ENCODE measurements at places on chromosomes 11 and 22.
A peak's percentile ranks its signal among the peaks of the same experiment; 100 is the strongest.

DNA sequence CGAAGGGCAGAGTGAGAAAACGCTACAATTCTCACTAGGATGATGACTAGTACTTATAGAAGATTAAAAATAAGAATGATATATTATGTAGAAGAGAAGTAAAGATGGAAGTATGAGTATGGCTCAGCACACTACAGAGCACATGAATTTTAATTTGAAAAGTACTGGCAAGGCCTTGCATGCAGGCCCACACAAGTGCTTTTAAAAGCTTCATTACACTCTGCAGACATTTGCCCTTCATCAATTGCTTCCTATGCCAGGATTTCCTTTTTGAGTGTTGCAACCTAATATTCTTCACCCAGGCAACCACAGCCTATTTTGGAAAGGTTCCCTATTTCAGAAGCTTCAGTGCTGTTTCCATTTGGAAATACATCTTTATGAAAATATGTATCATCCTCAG lies 81.1 kb downstream of the LARGE2 start:
- no peak for DNase-seq

DNA sequence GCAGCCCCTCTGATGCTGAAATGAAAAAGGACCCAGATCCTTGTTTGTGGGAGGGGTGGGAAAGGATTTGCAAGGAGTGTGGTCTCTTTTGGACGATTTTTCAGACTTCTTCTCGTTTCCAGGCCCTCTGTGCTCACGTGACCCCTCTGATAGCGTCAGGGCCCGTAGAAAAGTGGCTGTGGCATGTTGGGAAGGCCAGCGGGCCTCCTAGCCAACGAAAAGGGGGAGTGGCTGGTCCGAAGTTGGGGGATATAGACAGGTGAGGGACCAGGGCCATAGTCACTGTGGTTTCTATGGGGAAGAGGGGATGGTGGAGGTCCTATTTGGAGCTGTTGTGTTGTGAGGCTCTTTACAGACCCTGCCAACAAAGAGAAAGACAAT lies 6.6 kb downstream of the PARVB start:
- no peak for DNase-seq

DNA sequence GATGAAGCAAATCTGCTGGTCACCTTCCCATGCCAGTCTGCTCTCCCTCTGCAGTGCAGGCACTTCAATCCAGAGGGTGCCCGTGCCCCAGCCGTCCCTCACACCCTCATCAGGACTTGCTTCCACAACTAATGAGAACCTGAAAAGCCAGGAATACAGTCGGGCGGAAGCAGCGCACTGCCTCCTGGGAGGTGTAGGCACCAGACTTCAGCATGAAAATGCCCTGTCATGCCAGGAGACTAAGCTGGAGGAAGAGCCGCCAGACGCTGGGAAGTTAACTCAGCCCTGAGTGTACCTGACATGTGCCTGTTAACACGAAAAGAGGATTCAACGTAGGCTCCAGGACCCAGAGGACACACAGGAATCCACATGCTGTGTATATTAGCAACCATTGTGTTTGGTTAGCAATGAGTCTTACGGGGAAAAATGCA lies 40.1 kb upstream of the FLI1 start:
- DNase-seq: no peak

- no peak for DNase-seq
These were observed 7.9 kb downstream of the RELT start for GRCh38 chr11:73384125-73384441.

DNA sequence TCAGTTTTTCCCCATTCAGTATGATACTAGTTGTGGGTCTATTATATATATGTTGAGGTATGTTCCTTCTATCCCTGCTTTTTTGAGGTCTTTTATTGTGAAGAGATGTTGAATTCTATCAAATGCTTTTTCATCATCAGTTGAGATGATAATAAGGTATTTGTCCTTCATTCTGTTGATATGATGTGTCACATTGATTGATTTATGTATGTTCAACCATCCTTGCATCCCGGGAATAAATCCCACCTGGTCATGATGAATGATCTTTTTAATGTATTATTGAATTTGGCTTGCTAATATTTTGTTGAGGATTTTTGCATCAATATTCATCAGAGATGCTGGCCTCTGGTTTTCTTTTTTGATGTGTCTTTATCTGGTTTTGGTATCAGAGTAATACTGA lies 26.0 kb downstream of the ENDOD1 start:
- DNase-seq: no peak

DNA sequence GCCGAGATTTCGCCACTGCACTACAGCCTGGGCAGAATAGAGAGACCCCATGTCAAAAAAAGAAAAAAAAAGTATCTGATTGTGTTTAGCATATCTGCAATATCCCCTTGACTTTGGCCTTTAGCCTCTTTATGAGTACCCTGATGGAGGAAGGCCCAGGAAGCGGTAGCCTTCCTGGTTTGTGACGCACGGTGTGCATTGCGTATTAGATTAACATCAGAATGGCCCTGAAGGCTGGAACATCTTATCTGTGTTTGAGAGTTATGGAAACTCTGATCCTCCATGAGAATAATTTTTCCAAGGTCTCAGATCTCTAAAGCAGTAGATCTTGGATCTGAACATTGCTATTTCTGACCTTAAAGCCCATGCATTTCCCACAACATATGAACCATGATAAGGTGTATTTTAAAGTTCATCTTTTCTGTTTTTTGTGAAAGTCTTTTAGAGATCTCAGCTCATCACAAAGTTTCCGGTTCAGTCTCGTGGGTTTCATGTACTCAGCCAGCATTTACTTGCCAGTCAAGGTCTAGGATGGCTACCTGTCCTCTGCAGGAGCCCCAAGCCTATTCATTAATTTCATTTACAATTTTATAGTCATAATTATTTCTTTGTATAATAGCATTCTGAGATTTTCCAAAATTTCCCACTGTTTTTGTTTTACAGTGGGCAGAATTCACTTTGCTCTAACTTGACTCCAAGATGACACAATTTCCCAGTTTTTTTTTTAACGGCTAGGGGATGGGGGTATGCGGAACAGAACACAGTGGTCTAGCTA lies 605 bp upstream of the FDX1 start:
- no peak for DNase-seq

DNA sequence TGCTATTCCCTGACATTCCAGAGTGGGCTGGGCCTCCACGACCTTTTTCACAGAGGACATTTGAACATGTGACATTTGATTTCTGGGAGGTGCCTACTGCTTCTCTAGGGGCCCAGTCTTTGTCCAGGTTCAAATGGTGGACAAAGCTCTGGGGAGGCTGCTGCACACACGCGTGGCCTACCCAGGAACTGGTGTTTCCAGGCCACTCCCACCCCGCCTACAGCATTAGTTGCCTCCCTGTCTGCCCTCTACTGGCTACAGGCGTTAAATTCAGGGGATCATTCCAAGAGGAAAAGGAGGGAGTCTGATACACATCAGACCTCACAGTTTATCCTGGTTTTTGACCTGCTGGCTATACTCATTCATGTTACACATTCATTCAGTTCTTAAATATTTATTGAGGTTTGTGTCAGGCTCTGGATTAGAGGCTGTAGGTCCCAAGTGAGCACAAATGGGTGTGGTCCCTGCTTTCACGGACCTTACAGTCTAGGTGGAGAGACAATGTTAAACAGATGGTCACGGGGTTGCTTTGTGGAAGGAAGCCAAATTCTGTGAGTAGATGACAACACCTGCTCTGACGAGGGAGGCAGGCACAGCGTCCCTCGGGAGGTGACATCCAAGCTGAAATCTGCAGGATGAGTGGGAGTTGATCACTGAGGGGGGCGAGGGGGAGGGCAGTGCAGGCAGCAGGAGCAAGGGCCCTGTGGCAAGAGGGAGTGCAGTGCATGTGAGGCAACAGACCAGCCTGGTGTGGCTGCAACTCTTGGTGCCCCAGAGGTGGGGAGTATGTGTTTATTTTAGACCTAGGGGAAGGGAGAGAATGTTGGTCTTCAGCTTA lies 11.8 kb downstream of the TUB start:
- peak; percentile 53 for DNase-seq

DNA sequence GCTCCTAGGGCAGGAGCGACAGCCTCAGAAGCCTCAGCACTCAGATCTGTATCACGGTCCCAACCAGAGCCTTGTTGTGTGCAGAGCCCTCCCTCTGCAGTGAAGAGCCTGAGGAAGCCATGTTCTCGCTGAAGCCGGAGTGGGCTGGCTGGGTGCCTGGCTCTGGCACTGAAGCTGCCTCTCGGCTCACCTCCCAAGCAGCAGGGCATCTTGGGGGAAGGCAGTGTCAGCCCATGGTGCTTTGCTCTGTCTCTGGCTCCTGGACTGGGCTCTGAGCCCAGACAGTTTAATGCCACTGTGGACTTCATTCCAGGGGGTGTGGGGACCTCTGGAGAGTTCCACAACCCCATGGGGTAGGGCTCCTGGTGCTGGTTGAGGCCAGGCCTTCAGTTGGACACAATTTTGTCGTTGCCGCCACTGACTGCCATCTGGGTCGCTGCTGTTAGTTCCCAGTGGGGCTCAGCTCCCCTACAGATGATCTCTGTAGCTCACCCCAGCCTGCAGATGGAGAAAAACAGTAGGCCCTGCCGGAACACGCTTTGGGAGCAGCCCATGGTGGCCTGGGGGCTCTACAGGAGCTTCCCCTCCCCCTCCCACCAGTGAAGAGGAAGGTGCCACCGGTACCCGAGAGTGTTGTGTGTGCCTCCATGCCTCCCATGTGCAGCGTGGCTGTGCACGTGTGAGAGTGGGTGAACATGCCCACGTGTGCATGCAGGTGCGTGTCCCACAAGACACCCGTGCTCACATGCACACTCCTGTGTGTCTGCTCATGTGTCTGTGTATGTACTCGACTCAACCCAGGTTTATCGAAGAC lies 86.5 kb upstream of the B3GAT1 start:
- no peak for DNase-seq

DNA sequence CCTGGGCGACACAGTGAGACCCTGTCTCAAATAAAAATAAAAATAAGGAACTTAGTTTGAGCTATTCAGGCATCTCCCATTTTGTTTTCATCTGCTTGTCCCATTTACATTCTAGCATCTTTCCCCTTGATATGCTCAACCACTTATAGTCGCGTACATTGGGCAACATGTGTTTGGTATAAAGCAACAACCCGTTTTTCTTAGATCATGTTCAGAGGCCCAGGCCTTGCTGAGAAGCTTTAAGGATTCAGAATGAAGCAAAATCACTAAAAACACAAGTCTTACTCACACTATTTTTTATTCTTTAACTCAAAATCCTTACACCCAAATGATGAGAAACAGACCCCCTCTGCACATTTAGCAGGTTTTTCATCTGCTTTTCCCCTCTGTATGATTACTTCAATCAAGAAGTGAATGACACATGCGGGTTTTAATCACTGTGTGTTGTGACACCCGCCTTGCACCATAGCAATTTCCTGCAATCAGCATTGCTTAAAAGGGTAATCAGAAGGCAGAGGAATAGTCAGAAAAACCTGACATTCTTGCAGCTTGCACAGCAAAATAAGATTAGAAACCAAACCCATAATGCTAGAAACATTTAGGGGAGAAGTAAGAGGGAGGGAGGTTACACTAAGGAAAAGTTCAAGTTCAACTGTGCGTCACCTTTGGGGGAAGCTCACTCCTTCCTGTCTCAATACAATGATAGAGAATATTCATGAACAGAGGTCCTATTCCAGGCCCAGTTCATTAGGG lies 25.9 kb downstream of the ALG9 start:
- DNase-seq: no peak

GRCh38 chr11:110125632-110126031 lies 32.4 kb downstream of the ZC3H12C start:
- DNase-seq: no peak

- DNase-seq: no peak
These were observed 25.2 kb upstream of the NAV2 start for GRCh38 chr11:19687392-19687791.

DNA sequence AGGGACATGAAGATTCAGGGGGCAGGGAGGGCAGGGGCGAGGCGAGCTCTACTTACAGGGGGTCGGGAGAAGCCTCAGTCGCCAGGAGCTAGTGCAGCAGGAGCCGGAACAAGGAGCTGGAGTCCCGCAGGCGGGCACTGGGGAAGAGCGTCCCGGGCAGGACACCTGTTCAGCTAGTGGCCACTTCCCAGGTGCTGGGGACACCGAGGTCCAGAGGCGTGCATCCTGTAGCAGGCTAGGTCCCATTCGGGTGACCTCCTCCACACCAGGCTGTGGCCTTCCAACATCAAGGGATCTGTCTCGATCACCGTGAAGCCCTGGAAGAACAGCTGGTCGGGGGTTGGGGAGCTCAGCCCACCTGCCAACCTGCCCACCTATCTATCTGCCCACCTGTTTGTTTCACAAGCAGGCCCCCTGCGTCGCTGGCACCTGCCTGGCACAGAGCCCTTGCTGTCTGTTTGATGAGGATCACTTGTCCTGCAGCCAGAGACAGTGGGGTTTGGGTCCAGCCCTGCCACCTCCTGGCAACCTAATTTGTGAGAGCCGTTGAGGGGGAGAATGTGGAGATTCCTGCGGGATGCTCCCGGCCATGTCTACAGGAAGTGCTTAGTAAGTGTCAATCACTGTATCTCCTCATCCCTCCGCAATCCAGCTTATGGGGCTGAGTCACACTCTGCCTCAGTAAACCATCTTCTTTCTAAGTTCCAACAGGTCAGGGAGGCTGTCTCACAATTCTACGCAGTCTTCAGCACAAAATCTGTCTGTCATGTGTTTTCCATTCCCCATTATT lies 940.9 kb downstream of the BRD1 start:
- DNase-seq: no peak

- DNase-seq: no peak
These were observed 143.9 kb downstream of the INSC start for GRCh38 chr11:15258433-15259165.

- no peak for DNase-seq
These were observed 2.8 kb downstream of the MADD start for GRCh38 chr11:47272706-47273105.

- peak; percentile 66 for DNase-seq
These were observed 181.2 kb downstream of the CSNK2A3 start for GRCh38 chr11:11171854-11172253.

GRCh38 chr22:47309946-47310345 lies 547.5 kb downstream of the TBC1D22A start:
- DNase-seq: no peak

- DNase-seq: peak; percentile 75
These were observed 29.2 kb downstream of the SREBF2 start for GRCh38 chr22:41862160-41862529.

- DNase-seq: no peak
These were observed 3.1 kb downstream of the HMBS start for GRCh38 chr11:119087747-119088241.
